ENCODE measurements at places on chromosomes 7 and 10.
A peak's percentile ranks its signal among the peaks of the same experiment; 100 is the strongest.

DNA sequence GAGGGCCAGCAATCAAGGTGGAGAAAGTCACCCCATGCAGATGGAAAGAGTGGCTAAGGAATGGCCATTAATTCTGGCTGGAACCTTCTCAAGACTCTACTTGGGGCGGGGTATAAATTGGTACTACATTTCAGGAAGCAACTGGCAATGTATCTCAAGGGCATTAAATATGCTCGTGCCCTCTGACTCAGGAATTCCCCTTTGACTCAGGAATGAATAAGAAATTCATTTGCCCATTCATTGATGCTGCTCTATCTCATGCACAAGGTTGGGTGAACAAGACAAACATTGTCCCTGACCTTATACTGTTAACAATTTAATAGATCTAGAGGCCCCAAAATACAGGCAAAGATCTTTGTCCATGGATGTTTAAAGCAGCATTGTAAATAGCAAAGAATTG, 188.1 kb downstream of the MYOF start:
- no peak for DNase-seq

- peak; percentile 25 for DNase-seq
Observed at GRCh38 chr10:62284221-62284620, 15.6 kb upstream of the RTKN2 start.

DNA sequence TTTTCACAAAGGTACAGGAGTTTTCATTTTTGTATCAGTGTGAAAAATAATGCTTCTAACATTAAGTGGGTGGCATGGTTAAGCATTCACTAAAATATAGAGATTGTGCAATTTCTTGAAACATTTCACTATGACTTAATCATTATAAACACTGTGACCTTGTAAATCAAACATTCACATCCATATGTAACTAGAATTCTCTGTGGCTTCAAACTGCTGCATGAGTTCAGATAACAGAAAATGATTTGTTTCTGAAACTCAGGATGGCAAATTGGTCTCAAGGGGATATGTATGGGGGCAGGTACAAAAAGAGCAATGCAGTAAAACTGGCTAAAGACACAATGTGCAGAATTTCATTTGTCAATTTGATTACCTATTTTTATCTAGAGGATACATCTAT, 3.8 kb downstream of the FAM133B start:
- DNase-seq, result no peak

GRCh38 chr7:55533050-55533728, 39.1 kb downstream of the VOPP1 start:
- no peak for DNase-seq

DNA sequence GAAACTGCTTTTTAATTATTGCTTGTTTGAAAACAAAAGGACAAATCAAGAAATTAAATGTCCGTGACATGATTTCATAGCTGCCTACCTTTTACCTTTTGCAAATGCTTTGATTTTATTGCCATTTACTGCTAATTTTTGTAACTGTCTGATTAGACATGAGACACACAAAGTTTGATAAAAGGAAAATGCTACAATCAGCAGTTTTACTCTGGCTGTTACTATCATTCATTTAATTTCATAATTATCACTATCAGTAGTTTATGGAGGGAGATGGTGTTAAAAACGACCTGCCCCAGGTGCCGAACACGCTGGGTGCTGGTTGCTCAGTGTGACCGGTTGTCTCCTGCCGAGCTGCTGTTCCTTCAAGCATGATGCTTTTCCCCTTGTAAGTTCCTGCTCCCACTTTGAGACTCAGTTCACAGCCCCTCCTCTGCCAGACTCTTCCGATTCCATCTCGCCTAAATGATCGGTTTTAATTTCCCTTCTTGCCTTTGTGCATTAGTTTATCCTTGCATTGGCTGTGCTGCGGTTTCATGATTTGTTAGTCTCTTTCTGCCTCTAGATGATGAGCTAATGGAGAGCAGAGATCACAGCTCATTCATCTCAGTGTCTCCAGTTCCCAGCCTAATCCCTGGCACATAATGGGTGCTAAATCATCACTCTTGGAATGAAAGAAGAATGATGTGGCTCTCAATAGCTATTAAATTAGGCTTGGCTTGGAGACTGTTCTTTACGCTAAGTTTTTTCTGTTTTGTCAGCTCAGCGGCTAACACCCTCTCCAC, 110.6 kb downstream of the PFKFB3 start:
- no peak for DNase-seq

- no peak for DNase-seq
Observed at GRCh38 chr7:107594961-107595737, 15.1 kb downstream of the BCAP29 start.

DNA sequence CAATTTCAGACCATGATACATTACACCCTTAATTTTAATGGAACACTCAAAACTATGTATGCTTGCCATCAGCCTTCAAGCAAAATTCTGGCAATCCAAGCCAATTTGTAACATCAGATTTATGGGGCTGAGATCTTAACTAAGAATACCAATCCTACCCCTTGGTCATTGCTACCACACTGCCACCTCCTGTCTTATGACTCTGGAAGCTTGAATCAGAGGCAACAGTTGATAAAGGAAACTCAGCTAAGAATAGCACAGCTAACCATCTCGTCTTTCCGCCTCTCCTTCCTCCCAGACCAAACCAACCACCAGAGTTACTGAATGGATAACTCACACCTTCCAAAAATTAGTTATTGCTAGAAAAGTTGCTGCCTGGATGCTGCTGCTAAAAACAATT, 7.4 kb downstream of the IGF2BP3 start:
- DNase-seq, result peak; percentile 61

DNA sequence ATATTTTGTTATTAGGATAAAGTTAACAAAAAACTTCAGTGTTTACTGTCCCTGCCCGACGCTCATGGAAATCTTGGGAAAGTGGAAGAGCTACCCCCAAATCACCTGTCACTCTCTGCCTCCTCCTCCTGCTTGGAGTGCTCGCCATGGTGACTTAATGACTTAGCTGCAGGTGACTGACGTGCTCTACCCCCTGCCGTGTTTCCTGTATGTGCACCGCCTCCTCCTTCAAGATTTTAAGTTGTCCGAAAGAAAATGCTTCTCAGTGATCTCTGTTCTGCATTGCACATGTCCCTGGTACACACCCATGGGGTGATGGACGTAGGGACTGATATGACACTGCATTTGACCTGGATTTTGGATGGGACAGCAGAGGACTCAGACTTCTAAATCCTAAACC, 338.8 kb upstream of the SHH start:
- no peak for DNase-seq

- no peak for DNase-seq
Observed at GRCh38 chr10:17865351-17865750, 56.2 kb downstream of the MRC1 start.

DNA sequence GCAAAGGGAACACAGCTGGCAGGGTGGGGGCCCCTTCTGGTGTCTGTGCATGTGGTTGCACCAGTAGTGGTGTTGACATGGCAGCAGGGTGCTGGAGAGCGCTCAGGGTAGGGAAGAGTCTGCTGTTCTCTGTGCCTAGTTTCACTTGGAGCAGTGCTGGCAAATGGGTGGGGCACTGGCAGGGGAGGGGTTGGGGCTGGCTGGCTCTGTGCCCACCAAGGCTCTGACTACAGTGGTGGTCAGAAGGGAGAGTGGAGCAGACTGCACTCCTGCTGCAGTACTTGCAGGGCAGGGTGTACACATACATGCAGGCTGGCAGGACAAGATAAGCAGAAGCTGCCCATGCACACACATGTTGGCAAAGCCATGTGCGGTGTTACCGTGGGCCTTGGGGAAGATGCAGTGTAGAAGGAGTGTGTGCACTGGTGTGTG, 18.2 kb downstream of the FAM25A start:
- peak; percentile 8 for DNase-seq

DNA sequence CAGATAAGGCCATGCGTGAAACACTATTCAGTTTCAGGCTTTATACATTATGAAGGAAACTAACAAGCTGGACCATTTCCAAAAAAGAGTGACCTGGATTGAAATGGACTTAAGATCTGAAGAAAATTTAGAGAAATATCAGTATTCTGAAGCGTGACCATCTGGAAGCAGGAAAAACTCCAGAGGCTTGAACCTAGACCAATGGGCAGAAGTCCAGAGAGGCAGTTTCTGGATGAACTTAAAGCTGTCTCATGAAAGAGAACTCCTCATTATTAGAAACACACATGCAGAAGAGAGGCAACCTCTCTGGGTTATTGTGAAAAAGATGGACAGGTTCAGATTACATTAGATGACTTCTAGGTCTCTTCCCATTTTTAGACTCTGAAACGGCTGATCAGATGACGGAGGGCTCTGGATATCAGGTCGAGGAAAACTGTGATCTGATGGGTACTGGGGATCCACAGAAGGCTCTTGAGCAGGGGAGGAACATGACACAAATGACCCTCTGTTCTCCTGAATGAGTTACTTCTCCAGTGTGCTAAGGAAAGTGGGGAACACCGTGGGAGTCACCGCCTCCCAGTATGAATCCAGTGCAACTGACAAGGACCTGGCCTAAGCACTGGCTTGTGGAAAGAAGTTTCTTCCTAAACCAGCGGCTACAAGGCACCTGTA, 116.5 kb downstream of the SPDYE5 start:
- DNase-seq, result peak; percentile 60

DNA sequence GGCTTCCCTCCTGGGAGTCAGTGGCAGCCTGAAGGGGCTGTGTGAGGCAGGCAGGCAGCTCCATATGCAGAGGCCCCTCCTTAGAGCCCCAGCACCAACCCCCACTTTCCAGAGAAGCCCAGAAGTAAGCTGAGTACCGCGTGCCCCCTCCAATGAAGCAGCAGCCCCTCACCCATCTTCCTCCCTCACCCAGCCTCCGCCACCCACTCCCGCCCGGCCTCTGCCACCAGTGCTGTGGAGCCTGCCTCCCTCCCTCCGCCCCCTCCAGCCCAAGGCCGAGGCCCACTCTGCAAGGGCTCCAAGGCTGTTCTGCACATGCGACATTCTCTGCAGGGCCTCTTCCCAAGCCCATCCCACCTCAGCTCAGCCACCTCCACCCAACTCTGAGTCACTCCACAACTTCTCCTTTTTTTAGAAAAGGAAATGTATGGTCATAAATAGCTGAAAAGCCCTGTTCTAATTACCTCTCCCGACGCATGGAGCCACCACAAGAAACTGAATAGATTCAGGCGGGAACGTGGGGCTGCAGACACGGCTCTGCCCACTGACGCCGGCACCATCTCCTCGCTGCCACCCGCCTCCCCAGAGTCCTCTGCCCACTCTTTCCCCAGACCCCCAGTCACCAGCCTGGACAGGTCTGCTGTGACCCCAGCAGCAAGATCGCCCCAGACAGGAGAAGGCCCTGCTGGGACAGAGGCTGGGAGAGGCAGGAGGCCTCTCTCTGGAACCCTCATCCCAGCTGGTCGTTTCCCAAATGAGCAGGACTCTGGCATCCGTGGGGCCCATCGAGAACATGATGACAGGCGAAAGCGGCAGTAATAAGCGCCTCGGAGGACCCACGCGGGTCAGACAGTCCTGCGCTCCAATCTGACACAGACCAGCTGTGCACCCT, 213.9 kb downstream of the MAD1L1 start:
- DNase-seq, result peak; percentile 77

DNA sequence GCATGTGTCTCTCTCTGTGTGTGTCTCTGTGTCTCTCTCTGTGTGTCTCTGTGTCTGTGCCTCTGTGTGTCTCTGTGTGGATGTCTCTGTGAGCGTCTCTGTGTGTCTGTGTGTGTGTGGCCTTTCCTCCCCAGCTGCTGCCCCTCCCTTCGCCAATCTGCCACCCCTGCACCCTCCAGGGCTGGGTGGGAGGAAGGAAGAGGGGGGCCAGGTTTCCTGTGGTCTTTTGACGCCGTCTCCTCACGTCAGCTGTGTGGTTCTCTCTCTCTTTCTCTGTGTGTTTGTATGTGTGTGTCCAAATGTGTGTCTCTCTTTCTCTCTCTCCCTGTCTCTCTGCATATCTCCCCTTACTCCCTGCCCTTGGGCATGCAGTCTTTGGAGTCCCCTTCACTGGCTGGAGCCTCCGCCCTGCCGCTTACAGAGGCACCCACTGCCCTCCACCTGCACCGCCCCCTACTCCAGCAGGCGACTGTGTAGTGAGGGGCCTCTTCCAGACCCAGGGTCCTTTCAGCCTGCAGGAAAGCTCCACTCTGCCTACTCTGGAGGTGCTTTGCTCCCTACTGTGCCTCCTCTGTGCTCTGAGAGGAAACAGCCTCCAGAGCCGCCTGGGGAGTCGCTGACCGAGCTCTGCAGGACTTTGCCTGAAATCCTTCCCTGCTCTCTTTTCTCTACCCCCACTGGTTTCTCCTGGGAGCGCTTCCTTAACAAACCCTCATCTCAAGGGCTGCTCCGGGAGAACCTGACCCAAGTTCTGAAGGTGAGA, 44.2 kb upstream of the C10orf71 start:
- no peak for DNase-seq

DNA sequence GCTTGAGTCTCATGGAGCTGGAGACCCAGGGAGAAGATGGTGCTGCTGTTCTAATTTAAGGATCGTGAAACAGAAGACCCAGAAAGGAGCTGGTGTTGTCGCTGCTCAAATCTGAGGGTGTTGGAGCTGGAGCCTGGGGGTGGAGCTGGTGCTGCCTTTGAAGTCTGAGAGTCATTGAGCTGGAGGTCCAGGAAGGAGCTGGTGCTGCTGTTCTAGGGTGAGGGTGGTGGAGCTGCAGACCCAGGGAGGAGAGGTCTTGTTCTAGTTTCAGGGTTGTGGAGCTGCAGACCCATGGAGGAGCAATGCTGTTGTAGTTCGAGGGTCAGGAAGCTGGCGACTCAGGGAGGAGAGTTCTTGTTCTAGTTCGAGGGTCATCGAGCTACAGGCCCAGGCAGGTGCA, 84.1 kb upstream of the ZNF479 start:
- DNase-seq, result no peak

- DNase-seq, result peak; percentile 36
Observed at GRCh38 chr7:28812616-28813015, 145.5 kb downstream of the TRIL start.

GRCh38 chr10:96097865-96098264, 32.2 kb upstream of the ZNF518A start:
- DNase-seq, result no peak

- no peak for DNase-seq
Observed at GRCh38 chr10:30903397-30904138, 128.1 kb downstream of the ZNF438 start.

GRCh38 chr10:76971547-76972170, 665.9 kb downstream of the KCNMA1 start:
- no peak for DNase-seq

GRCh38 chr7:47757921-47758411, 176.1 kb upstream of the TNS3 start:
- no peak for DNase-seq

- no peak for DNase-seq
Observed at GRCh38 chr7:117098457-117098856, 145.2 kb downstream of the ST7 start.

- no peak for DNase-seq
Observed at GRCh38 chr7:156049366-156049765, 237.1 kb upstream of the SHH start.

- DNase-seq, result no peak
Observed at GRCh38 chr10:56763090-56763489, 402.0 kb upstream of the ZWINT start.

Data from tongue (tissue), 3 donors.